ENCODE measurements at places on chromosomes 13 and 19. TPM values are rescaled to one million over a fixed set of nuclear protein-coding genes. Genes with fewer than 3 reads are reported as not detected.

The PGLYRP1 gene
- not detected for total RNA-seq

- no peak for DNase-seq
Observed at GRCh38 chr13:106685143-106685542, 117.2 kb upstream of the ARGLU1 start.

DNA sequence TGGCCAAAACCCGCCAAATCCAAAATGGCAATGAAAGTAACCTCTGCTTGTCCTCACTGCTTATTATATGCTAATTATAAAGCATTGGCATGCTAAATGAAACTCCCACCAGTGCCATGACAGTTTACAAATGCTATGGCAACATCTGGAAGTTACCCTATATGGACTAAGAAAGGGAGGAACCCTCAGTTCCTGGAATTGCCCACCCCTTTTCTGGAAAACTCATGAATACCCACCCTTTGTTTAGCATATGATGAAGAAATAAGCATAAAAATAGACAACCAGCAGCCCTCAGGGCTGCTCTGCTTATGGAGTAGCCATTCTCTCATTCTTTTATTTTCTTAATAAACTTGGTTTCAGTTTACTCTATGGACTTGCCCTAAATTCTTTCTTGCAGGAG is 269.8 kb downstream of the OLFM4 start:
- DNase-seq: no peak

DNA sequence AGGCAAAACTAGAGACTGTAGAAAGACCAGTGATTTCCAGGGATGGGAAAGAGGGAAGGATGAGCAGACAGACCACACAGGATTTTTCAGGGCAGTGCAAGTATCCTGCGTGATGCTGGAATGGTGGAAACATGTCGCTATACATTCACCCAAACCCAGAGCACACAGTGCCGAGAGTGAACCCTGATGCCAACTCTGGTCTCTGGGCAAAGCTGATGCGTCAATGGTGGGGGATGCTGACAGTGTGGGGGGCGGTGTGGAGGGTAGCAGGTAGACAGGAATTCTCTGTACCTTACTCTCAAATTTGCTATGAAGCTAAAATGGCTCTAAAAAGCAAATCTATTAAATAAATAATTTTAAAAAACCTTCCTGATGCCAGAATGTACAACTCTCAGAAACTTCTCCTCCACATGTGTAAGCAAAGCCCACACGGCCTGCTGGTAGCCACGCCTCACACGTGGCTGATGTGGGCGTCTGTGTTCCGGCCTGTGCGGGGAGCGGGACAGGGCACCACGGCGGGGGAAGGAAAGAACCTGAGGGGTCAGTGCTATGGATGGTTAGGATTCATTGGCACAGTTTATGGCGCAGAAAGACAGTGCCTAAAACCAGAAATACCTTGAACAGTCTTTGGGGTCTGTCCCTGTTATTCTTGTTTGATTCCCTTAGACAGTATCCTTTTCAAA is 23.9 kb downstream of the CARS2 start:
- DNase-seq: no peak

DNA sequence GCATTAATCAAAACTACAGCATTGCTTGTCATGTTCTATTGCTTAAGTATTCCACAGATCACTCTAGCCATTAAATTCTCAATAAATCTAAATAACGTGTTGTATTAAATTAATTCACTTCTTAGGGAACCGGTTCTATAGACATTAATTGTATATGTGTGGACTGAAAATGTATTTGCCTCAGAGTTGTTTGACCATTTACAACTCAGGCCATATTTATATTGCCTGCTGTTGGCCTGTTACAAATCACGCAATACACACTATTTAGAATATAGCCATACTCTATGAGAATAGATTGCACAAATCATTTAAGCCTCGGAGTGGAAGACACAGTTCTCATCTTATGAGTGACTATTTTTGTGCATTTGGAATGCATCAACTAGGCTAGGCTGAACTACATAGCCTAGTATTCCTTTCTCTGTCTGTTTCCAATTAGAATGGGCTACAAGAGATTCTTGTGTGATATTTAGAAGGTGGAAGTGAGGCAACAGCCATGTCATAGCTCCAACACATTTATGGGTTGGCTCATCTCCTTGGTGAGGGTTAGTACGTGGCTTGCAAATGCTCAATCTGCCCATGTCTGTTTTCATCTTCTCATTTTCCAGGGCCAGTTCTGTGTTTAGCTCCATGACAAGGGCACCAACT is 1116.1 kb downstream of the PCDH9 start:
- DNase-seq: no peak

The FLT3LG gene
- total RNA-seq: not detected

DNA sequence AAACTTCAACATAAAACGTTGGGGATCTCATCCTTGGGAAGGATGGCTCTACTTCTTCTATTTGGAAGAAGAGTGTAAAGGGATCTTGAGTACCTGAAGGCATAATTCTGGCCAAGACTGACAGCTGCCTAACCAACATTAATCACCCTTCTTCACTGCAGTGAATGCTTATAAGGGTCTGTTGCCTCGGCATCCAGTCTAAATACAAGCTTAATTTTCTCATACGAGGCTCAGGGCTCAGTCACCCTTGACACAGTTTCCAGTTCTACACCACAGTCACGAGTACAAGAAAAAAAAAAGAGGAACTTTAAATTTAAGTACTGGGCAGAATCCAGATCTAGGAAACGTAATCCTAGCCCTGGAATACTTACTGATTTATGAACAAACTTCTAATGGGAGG is 9.0 kb downstream of the FPR3 start:
- no peak for DNase-seq

DNA sequence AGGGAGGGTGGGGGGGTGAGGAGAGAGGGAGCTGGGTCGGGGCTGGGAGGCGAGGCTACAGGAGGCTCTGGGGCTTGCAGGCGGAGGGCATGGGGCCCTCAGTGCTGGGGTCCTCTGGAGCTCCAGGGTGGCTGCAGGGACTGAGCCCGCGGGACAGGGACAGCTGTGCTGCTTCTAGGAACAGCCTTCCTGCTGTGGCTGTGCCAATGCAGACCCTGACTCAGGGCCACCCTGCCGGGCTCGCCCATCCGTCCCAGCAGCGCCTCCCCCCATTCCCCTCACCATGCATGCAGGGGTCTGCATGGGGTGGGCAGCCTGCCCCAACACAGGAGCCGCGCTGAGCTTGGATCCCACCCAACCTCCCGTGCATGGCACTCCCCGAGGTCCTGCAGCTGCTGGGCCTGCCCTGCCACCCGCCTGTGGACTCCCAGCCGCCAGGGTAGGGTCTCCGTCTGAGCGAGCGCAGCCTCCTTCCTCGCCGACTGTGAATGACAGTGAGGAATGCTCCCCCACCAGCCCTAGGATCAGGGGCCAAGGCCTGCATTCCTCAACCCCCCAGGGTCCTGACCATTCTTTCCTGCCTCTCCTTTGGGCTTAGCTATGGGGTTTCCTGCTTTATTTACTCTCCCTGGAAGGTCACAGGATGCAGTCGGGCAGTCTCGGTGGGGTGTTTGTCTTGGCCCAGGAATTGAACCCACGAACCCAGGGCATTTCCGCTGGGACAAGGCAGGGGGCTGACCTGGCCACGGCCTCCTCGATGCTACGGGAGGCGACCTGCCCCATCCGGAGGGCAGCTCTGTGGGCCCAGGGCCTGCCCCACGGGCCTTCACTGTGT is 23.4 kb downstream of the CEBPG start:
- DNase-seq: no peak

DNA sequence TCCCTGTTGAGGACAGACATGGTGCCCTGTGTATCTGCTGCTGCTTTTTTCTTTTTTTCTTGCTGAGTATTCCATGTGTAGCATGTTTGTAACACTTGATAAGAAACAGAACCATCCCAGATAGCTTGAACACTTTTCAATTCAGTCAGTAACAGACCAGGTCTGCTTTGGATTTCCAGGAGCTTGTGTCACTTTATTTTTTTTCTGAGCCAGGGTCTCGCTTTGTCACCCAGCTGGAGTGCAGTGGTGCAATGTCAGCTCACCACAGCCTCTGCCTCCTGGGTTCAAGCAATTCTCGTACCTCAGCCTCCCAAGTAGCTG is 43.7 kb downstream of the BBC3 start:
- no peak for DNase-seq

DNA sequence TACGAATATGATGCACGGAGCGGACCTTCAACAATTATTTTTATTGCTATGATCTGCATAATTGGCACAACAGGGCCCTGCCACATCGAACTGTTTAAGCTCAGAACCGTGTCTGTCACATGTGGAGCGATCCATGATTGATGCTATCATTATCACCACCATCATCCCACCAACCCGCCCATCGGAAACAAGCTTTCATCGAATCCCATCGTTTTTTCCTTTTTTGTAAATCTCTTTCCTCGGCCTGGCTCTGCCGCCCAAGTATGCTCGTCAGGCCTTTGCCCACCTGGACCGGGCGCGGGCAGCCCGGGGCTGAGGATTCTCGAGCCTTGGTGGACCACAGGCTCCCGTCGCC is 533 bp upstream of the DCAF15 start:
- DNase-seq: no peak

GRCh38 chr13:109451726-109452125 is 334.7 kb downstream of the IRS2 start:
- DNase-seq: no peak

- no peak for DNase-seq
Observed at GRCh38 chr13:33087790-33088189, 71.6 kb downstream of the KL start.

The GPC6 gene
- 9.8 TPM for total RNA-seq

DNA sequence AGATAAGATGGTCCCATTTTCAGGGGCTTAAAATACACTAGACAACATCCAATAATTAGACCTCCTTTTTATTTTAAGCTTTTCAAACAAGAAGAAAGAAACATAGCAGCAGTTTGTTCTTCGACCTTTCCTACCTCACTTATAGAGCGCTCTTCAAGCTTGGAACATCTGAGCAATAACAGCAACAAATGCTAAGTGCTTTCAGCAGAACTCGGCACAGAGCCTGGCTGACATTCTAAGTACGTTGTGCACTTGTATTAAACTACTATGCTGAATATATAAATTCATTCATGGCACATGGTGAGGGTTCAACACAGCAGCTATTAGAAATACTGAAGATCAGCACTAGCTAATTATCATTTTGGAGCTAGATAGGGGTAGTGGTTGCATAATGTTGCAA is 256.1 kb upstream of the MAB21L1 start:
- DNase-seq: no peak

The MED29 gene
- total RNA-seq: 17.2 TPM

GRCh38 chr19:44643605-44644401 is at the start of gene PVR:
Gene PVR, plus strand, starts transcription at chr19:44643910. Its CDS starts 187 bp downstream, at chr19:44644097.
- peak; percentile 61 for DNase-seq

- no peak for DNase-seq
Observed at GRCh38 chr13:112638919-112639318, 50.9 kb upstream of the ATP11A start.

GRCh38 chr19:18865973-18866799 is 29.8 kb downstream of the CERS1 start:
- DNase-seq: peak; percentile 31

DNA sequence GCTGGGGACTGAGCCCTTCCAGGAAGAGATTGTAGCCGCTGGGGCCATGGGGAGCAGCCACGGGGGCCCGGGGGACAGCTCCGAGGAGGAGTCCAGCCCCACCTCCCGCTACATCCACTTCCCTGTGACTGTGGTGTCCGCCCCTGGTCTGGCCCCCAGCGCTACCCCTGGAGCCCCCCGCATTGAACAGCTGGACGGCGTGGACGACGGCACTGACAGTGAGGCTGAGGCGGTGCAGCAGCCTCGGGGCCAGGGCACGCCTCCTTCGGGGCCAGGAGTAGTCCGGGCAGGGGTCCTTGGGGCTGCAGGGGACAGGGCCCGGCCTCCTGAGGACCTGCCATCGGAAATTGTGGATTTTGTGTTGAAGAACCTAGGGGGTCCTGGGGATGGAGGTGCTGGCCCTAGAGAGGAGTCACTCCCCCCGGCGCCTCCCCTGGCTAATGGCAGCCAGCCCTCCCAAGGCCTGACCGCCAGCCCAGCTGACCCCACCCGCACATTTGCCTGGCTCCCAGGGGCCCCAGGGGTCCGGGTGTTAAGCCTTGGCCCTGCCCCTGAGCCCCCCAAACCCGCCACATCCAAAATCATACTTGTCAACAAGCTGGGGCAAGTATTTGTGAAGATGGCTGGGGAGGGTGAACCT is 9.6 kb downstream of the IGFLR1 start:
- DNase-seq: no peak

DNA sequence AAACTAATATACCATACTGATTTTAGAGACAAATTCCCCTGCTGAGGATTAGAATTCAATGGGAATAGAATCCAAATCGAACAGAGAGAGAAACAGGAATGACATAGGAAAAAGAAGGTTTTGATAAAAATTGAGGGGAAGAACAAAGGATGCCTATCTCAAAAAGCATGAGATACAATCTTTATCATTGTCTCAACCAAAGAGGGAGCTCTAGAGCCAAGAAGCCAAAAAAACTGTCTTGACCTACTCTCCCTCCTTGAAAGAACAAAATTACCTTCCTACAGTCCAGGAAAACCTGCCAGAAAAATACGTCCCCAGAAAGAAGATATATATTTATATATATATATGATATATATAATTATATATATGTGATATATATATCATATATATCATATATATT is 39.2 kb upstream of the MIR17HG start:
- no peak for DNase-seq

GRCh38 chr19:2840794-2841791 is at the start of gene ZNF555:
Gene ZNF555, plus strand, starts transcription at chr19:2841475. Its CDS starts 98 bp downstream, at chr19:2841573.
- peak; percentile 99 for DNase-seq

GRCh38 chr13:39777021-39777420 is 121.6 kb downstream of the COG6 start:
- DNase-seq: no peak

GRCh38 chr13:70666883-70667556 is 558.8 kb upstream of the KLHL1 start:
- no peak for DNase-seq

- no peak for DNase-seq
Observed at GRCh38 chr13:48819899-48820298, 155.8 kb upstream of the FNDC3A start.

GRCh38 chr19:36604656-36605100 is 435 bp upstream of the ZNF382 start:
- DNase-seq: peak; percentile 27

The SYT3 gene
- 17.0 TPM for total RNA-seq

DNA sequence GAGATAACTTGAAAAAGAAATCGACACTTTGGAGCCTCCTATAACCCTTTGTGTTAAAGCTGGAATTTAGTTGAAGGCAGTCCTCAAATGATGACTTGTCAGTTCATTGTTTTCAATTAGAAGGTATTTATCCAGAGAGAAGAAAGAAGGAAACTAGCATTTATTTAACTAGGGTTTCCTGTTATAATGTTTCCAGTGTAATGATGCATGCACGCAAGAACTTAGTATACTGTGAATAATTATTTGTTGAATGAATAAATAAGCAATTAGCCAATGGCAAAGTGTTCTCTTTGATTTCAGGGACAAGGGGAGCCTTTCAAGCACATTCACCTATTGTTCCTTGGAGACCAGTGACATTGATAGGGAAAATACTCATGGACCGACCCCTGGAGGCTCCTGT is 307.4 kb downstream of the KLF5 start:
- no peak for DNase-seq

The PRSS57 gene
- total RNA-seq: not detected

All from occipital lobe (tissue), 3 donors.